ENCODE measurements at places on chromosomes 12 and 14. TPM values are rescaled to one million over a fixed set of nuclear protein-coding genes. Genes with fewer than 3 reads are reported as not detected.

DNA sequence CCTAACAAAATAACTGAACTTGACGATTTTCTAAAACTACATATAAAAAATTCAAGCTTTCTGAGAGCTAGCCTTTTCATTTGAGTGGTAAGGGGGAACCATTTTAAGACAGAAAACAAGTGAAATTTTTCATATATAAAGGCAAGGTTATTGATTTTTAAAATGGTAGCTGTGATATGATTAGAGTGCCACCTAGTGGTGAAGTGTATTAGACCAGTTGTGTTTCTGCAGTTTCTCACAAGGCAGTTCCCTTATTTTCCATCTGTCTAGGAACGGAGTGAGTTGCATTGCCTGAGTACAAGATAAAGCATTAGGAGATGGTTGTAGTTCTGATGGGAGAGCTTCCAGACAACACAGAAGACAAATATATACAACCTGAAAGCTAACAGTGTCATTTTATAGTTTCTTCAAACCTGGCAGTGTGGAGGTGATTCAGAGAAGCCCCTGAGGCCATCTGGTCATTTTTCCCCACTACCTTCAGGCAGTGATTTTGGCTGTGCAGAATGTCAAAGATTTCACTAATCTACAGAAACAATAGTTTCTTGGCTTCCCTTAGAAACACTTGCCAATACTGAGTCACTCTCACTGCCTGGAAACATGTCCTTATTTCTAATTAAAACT lies 180.8 kb downstream of the C12orf50 start:
- peak; percentile 2 for DNase-seq

The ACSM4 gene
- total RNA-seq: not detected

- no peak for DNase-seq
Observed at GRCh38 chr12:48631071-48631470, 51.0 kb downstream of the KANSL2 start.

DNA sequence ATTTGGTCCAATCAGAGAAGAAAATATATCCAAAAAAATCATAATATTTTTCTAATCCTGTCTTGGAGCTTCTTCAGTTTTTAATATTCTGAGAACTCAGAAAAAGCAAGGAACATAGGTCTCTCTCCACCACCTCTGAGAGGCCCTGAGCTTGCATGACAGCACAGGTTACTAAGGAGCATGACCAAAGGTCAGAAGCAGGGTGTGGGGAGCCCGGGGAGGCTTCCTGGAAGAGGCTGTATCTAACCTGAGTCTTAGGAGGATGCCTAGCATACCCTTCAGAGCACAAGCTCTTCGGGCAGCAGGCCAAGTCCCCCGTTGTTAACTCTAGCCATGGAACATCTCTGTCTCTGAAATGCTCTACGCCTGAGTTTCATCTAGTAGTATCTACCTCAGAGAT lies 15.7 kb upstream of the STON2 start:
- DNase-seq: no peak

GRCh38 chr12:91954747-91955146 lies 190.9 kb downstream of the BTG1 start:
- no peak for DNase-seq

- no peak for DNase-seq
Observed at GRCh38 chr14:27730204-27730603, 1036.4 kb upstream of the FOXG1 start.

The SCYL2 gene
- total RNA-seq: 25.4 TPM

DNA sequence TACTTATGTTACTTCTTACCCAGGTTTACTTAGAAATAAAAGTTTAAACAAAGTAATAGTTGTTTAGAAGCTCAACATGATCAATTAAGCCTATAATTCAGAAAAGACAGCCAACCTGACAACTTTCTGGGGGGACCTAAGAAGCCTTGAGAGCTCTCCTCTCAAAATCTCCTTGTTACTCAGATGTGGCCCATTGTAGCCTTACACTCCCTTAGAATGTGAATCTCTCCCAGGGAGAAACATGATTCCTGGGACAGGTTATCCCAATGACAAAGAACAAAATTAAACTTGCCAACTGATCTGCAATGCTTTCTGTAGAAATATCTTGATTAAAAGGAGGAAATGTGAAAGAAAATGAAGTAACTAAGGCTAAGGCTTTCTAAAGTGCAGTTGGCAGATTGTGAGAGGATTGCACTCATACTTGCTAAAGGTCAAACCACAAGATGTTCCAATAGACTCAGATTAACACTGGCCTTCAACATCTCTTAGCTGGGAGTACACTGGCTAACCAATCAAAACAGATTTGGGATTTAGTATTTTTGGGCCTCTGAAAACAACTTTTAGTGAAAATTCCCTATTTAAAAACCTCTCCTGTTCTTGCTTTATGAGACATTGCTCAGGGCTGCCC lies 72.3 kb upstream of the TMX1 start:
- DNase-seq: no peak

GRCh38 chr12:57868851-57869268 lies 22.3 kb upstream of the CTDSP2 start:
- no peak for DNase-seq

- DNase-seq: no peak
Observed at GRCh38 chr14:51726166-51726899, 74.6 kb downstream of the FRMD6 start.

GRCh38 chr12:93438266-93439050 lies 3.3 kb downstream of the UBE2N start:
- no peak for DNase-seq

The CCDC177 gene
- total RNA-seq: not detected

- DNase-seq: no peak
Observed at GRCh38 chr14:102998393-102998792, 59.0 kb downstream of the CDC42BPB start.

The USP44 gene
- total RNA-seq: 15.2 TPM

The KIF26A gene
- total RNA-seq: 0.65 TPM

DNA sequence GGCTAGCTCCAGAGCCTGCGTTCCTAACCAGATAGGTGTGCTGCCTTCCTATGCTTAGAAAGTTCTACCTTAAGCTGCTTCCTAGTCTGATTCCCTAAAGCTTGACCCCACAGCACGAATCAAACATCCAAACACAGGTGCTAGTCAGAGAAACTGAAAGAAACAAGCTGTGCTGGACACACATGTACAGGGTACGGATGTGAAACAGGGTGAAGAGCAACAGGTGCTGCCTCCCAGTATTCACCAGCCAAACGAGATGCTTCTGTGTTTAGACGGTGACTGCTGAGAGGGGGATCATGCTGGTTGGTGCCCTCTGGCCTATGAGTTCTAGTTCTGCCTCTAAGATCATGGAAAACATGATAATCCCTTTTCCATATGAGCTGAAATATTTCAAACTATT lies 105.3 kb downstream of the GRIP1 start:
- no peak for DNase-seq

GRCh38 chr12:12470751-12471306 lies 91.8 kb downstream of the DUSP16 start:
- DNase-seq: no peak

GRCh38 chr14:88612981-88613380 lies 50.1 kb downstream of the ZC3H14 start:
- no peak for DNase-seq

DNA sequence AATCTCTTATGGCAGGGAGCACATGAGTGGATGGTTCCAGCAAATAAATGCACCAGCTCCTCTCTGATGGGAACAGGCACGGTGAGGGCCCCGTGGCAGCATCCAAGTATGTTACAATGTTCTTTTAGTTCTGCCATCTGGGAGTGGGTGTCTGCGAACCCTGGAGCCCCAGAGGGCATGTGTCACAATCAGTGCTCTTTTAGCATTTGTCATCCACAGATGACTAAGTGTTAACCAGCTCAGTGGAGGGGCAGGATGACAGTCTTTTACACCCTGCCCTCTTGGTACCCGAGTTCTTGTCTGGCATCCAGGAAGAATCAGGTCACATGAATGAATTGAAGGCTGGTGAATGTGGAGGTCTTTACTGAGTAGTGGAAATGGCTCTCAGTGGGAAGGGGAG lies 560.4 kb upstream of the FLRT2 start:
- no peak for DNase-seq

DNA sequence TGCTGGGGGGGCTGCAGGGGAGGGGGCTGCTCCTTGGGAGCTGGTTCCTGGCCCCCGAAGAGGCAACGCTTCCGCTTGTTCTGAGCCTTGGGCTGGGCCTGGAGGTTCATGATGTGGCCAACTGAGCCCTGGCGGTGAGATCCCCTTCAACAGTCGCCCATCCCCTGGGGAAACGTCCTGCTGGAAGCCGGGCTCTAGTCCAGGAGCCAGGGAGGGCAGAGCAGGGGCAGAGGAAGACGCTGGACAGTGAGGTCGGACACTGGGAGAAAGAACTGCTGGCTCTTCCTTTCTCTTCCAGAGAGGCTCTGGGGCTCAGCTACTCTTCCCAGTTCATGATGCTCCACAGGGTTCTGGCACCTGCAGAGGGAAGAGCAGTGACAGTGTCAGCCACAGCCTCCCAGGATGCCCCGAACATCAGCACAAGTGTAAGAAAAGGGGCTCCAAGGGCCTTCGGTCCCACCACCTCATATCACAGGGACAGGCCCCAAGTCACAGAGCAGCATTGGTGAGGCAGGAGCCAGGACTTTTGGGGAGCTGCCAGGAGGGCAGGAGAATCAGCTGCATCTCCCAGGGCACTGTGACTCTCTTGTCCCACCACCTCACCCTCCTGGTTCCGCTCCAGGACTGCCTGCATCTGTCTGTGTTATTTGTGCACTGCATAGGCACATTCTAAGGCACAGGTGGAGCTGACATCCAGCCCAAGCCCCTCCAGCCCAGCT lies 25.9 kb upstream of the PNMA1 start:
- DNase-seq: no peak

The RAD51B gene
- total RNA-seq: 40.6 TPM

- DNase-seq: no peak
Observed at GRCh38 chr12:124737772-124738635, 125.7 kb downstream of the SCARB1 start.

The MSRB3 gene
- total RNA-seq: not detected

DNA sequence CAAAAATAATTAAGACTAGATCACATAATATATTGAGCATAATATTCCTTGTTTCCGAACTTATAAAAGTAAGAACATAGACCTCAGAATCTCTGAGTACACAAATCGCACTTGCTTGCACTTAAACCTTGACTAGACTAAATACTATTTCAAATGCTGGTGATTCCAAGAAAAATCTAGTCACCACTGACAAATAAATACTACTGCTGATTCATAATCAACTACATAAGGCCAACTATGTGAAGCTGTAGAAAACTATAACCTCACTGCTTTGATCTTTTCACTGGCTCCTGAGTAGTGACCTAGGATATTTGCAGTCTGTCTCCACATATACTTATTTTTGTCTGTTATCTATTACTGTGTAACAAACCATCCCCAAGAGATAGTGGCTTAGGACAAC lies 245.4 kb downstream of the DIO2 start:
- DNase-seq: no peak

DNA sequence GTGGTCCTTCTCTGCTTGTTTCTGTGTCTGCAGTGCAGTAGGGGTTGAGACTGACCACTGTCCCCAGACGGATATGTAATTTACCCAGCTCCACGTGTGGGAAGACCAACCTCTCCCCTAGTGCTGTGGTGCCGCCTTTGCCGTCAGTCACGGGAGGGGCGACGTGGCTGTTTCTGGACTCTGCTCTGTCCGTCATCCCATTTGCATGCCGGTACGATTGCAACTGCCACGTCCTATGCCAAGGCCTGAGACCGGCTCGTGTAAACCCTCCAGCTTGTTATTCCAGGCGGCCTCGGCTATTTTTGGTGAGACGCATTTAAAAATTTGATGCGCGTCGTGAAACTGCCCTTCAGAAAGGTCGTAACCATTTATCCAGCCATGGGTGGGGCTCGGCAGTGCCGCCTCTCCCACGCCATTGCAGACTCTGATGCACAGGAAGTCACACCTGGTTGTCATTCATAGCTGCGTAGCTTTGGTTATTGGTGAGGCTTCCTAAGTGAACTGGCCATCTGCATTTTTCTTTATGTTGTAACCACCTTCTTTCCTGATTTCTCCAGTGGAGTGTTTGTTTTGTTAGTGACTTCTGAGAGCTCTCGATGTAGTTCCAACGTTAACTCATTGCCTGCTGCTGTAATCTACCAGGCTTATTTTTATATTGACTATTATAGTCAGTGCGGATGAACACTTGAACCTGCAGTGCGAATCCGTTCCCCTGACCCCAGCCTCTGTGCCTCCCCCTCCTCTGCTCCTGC lies 75.1 kb downstream of the ADGRD1 start:
- no peak for DNase-seq

The KCNMB4 gene
- 1.3 TPM for total RNA-seq

The CLEC12A gene
- 0.47 TPM for total RNA-seq
